NCI-H526 (cell line): ENCODE measurements at places on chromosomes 7 and 10.

DNA sequence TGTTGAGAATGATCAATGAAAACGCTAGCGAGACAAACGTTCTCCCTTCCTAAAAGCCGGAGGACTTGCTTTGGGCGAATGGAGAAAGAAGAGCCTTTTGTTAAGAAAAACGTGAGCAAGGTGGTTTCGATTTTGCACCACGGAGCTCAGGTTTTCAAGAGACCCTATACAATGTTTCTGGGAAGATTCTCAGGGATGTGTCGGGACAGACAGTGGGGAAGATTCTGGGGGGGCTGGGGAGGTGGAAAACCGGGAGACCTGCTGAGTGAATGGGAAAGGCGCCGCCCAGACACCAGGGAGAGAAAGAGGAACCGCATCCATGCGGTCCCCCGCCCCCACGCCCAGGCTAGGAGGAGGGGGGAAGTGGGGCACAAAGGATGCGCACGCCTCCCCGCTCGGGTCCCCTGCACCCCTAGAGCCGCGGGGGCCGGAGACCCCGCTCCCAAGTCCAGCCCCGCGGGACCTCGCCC, 745 bp downstream of the YWHAG start:
- peak; percentile 47 for DNase-seq

DNA sequence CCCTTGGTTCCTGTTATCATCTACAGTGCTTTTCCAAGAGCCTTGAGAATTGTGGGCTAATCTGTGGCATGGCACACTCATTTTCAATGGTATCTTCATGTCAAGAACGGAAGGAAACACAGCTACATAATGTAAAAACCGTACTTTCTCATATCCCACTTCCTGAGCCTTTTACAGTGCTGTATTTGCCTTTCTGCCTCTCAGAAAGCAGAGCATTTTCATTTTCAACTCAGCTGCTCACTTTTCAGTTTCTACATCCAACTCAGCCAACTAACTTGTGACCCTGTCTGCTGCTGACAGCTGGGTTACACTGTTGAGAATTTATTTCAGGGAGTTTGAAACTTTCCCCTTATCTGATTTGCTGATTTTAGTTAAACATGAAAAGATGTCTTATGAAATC, 875.8 kb upstream of the KCND2 start:
- DNase-seq, result no peak

- DNase-seq, result no peak
These were observed 217.6 kb upstream of the TMEM229A start for GRCh38 chr7:124250297-124251034.

GRCh38 chr10:90592638-90593302, 265.1 kb downstream of the HTR7 start:
- DNase-seq, result peak; percentile 66

- DNase-seq, result no peak
These were observed 5.6 kb downstream of the BZW2 start for GRCh38 chr7:16651396-16652239.

DNA sequence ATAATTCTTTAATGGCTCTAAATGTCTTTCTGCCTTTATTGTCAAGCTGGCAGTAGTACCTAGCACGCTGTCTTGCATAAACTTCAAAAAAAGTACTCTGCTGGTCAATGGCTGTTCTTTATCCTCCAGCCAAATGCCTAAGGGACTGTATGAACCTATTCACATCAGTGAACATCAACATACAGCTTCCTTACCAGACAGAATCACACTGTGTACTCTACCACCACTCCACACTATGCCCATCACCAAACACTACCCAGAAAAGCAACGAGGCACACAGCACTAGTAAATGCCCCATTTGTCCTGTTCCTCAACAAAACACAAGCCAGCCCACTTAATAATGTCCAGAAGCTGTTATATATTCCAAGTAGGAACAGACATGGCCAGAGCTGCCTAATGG, 127.5 kb downstream of the SGMS1 start:
- no peak for DNase-seq

GRCh38 chr10:119653916-119654315, 2.7 kb downstream of the BAG3 start:
- DNase-seq, result no peak

- no peak for DNase-seq
These were observed 4.6 kb upstream of the CYP3A4 start for GRCh38 chr7:99788554-99788953.

- no peak for DNase-seq
These were observed 3.7 kb upstream of the HNRNPH3 start for GRCh38 chr10:68327889-68328786.

DNA sequence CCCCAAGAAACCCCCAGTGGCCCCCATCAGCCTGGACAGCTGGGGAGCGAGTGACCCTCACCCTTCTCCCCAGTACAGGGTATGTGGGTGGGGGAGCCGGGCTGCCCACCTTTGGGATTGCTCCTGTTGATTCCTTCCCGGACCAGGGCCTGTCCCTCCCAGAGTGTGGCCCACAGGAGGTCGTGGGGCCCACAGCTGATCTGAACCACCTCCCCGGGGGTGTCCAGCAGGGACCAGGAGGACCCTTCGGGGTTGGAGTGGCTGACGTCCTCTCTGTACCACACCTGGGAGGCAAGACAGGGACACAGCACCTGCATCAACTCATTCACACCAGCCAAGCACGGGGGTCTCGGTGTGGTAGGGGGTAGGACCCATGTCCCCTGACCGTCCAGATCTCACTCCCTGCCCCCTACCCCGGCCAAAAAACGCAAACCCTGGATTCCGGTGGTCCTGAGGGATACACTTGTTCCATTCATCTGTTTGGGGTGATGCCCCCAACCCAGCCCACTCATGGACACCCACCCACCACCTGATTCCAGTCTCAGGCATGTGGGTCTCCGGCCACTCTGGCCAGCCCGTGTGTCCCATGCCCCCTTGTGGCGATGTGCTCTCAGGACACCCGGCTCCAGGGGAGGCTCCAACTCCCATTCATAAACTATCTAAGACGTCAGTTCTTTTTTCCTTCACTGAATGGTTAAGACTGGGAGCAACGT, 10.9 kb downstream of the TECPR1 start:
- DNase-seq, result peak; percentile 66

GRCh38 chr10:89466599-89467035, 52.2 kb downstream of the IFIT5 start:
- peak; percentile 0 for DNase-seq

DNA sequence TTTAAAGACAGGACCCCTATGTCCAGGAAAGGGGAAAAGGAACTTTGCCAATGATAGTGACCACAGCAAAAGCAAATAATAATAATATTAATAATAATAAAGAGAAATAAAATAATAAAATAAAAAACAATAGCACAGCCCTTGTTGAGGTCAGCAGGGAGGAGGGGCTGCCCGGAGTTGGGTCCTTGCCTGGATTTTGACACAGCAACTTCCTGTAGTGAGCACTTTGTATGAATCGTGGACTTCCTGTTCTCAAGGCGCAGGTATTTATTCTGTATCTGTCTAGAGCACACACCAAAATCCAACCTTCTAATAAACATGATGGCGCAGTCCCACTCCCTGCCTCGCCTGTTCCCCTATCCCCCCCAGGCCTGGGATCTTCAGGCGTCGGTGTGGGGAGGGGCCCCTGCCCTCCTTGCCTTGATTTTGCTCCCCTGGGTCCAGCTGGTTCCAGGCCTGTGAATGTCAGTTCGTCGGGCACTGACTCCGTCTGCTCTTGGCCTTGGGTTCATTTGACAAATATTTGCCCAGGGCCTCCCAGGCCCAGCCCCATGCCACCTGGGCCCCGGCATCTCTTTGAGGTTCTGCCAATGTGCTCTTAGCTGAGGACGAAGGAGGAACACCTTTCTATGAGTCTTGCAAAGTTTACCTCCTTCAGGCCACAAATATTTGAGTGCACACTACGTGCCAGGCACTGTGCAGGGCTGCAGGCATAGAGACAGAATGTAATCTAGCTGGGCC, 13.9 kb downstream of the TRIM8 start:
- no peak for DNase-seq

- no peak for DNase-seq
These were observed 79.3 kb downstream of the OAT start for GRCh38 chr10:124339119-124340032.

GRCh38 chr7:23018750-23019149, 4.8 kb upstream of the HYCC1 start:
- no peak for DNase-seq

DNA sequence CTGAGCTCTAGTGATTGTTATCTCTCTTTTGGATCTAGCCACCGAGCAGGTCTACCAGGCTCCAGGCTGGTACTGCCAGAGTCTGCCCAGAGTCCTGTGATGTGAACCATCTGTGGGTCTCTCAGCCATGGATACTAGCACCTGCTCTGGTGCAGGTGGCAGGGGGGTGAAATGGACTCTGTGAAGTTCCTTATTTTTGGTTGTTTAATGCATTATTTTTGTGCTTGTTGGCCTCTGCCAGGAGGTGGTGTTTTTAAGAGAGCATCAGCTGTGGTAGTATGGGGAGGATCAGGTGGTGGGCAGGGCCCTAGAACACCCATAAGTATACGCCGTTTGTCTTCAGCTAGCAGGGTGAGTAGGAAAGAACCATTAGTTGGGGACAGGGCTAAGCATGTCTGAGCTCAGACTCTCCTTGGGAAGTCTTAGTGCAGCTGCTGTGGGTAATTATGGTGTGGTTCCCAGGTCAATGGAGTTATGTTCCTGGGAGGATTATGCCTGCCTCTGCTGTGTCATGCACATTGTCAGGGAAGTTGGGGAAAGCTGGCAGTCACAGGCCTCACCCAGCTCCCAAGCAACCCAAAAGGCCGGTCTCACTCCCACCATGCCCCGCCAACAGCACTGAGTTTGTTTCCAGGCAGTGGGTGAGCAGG, 81.8 kb downstream of the NPSR1 start:
- no peak for DNase-seq
